ENCODE measurements at places on chromosomes 13 and 19. TPM values are rescaled to one million over a fixed set of nuclear protein-coding genes. Genes with fewer than 3 reads are reported as not detected.

DNA sequence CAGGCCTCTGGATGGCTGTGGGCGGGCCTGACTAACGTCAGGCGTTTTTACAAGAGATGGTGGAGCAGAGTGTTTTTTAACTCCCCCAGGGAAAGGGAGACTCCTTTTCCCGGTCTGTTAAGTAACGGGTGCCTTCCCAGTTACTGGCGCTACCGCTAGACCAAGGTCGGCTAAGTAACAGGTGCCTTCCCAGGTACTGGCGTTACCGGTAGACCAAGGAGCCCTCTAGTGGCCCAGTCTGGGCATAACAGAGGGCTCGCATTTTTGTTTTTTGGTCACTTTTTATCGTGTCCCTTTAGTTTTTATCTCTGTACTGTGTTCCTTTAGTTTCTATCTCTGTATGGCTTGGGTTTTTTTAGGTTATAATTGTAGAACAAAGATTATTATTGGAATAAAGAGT, 10.0 kb downstream of the ZNF383 start:
- peak; percentile 57 for DNase-seq

DNA sequence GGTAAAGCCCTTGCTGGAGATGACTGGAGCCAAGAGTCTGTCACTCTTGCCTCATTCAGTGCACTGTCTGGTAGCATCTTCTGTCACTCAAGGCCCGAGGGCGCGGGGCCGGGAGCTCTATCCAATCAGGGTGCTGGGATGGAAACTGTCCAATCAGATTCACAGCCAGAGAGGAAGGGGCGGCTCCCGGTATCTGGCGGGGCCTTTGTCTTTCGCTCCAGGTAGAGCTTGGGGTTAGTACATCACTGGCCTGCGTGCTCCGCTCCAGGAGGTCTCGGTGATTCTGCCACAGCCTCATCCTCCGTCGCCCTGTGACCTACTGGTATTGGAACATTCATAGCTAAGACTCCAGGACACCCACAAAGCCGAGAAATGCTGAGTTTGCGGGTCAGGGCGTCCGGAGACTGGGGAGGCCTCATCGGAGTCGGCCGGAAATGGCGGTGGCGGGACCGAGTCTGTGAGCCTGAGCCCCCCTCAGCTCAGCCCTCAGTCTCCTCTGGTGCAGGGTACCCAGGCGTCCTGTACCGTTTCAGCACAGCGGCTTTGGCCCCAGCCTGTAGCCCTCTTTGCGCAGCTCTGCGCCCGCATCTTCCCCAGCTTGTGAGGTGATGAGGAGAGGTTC, 20.6 kb upstream of the ZNF430 start:
- DNase-seq: peak; percentile 83

DNA sequence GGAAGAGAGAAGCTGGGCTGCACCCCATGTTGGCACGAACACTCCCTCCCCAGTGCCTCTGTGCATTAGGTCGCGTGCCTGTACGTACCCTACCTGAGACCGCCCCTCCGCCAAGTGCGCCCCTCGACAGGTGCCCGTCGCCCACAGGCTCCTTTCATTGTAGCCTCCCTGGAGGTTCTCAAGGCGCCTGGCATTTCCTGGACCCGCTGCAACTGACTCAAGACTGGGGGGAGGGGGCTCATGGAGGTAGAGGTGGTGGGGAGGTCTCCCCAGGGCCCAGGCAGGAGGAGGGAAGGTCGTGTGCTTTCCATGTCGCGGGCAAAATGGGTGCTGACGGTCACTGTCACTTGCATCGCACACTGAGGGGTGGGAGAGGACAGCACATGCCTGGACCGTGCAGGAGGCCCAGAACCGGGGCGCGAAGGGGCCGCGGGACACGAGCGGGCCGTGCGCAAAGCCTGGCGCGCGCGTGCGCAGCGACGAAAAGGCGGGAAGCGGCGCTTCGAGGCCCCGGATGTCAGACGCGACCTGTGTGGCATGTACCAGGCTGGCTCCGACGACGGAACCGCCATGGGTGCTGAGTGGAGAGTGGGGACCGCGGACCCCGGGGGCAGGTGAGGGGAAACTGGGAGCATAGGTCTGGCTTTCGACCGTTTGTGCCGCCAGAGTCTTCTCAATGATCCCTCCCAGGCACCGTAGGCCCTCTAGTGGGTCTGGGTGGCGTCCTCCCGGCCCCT, 16.5 kb downstream of the NFIX start:
- no peak for DNase-seq

- peak; percentile 47 for DNase-seq
These were observed 18.0 kb downstream of the C19orf81 start for GRCh38 chr19:50667177-50667758.

- DNase-seq: no peak
These were observed 136.3 kb upstream of the UFM1 start for GRCh38 chr13:38213314-38213713.

- no peak for DNase-seq
These were observed 457.1 kb downstream of the KLF12 start for GRCh38 chr13:73677048-73677601.

DNA sequence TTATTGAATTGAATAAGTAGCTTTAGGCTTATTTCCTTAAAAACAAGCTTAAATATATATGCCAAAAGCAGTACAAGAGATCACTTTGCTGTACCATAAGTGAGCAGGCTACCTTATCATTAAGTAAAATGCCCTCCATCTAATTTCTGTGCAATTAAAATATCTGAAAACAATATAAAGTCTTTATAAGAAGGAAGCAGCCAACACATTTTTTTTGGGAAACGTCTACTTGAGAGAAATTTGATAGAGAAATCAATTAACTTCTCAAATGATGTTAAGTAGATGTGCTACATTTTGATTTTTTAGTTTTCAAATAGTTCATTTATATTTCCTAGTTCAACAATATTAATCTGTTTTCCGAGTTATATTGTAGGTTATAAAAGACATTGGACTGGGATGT, 52.5 kb downstream of the GPC5 start:
- no peak for DNase-seq

GRCh38 chr13:113941571-113942191, 32.2 kb downstream of the C13orf46 start:
- DNase-seq: no peak

GRCh38 chr19:5572556-5573286, 5.0 kb upstream of the TINCR start:
- DNase-seq: no peak

- no peak for DNase-seq
These were observed 7.9 kb downstream of the SYDE1 start for GRCh38 chr19:15115080-15115479.

DNA sequence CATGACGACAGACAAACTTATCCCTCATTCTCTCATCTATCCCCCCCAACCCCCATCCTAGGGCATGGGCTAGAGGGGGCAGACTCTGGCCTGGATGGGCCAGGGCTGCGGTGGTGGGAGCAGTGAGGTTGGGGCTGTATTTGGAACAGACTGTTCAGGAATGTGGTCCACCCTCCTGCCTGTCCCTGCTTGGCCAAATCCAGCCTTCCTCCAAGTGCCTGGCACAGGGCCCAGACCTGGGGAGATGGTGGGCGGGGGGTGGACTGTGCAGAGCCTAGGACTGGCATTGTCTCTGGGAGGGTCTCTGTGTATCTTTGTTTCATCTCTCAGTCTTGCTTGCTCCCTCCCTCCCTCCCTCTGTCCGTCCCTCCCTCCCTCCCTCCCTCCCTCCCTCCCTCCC, 14.2 kb downstream of the EGLN2 start:
- DNase-seq: no peak

DNA sequence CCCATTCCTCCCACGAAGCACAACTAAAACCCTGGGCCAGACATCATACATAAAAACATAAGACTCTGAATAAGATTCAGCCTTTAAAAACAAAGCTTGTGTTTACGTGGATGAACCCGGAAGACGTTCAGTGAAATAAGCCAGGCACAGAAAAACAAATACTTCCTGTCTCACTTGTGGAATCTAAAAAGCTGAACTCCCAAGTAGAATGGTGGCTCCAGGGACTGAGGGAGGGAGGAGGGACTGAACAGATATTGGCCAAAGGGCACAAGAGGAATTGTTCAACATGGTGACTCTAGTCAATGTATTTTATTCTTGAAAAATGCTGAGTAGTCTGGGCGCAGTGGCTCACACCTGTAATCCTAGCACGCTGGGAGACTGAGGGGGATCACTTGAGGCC, 35.7 kb upstream of the TPM4 start:
- DNase-seq: no peak

DNA sequence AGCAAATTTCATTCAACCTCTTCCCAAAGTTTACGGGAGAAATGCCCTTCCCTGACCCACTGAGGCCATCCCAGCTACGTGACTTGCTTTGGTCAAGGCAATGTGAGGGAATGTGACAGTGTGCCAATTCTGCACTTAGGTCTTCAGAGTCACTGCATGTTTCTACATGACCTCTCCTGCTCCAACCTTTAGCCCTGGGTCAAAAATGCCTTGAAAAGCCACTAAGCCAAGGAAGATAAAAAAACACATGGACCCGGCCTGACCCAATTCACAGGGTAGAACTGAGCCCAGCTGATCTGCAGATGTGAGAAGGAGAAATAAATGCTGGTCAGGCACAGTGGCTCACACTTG, 30.0 kb downstream of the ZNRF4 start:
- no peak for DNase-seq

DNA sequence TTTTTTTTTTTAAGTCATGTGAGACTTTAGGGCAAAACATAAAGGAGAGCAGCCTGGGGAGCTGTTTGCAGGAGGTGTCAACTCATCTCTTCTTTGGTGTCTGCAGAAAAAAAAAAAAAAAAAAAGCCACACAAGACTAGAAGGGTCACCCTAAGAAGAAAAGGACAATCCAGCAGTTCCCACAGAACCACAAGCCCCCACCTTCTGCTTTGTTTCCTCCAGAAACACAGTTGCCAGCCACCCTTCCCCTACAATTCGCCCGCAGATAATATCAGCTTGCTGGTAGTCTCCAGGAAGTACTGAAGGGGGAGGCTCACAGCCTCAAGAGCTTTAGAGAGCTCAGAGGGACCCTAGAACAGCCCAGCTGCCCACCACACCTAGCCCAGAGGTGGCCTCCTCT, 22.3 kb upstream of the ZBTB7A start:
- no peak for DNase-seq

DNA sequence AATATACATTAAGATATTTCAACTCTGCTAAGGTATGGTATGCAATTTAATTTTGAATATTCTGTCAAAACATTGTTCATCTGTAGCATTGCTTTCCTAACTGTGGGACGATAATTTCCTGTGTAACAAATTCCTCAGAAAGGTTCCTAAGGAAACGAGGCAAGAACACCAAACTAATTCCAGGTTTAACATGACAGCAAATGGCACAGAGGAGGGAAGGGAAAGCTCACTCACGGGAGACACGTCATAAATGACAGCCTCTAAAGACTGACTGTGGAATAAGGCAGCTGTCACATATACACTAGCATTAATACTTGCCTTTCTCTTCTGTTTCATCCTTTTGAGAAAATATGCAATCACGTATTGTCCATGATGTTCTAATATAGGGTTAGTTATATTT, 380.6 kb downstream of the LIG4 start:
- DNase-seq: no peak

DNA sequence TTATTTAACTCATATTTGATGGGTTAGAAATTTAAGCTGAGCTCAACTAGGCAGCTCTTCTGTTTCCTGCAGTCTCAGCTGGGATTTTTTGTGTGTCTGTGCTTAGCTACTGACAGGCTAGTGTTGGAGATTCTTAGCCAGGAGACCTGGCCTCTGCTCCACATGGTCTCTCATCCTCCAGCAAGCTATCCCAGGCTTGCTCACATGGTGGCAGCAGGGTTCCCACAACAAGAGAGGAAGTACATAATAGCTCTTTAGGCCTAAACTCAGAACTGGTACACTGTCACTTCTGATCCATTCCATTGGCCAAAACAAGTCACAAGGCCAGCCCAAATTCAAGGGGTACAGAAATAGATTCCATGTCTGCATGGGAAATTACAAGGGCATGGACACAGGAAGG, 406.2 kb downstream of the SUCLA2 start:
- no peak for DNase-seq

DNA sequence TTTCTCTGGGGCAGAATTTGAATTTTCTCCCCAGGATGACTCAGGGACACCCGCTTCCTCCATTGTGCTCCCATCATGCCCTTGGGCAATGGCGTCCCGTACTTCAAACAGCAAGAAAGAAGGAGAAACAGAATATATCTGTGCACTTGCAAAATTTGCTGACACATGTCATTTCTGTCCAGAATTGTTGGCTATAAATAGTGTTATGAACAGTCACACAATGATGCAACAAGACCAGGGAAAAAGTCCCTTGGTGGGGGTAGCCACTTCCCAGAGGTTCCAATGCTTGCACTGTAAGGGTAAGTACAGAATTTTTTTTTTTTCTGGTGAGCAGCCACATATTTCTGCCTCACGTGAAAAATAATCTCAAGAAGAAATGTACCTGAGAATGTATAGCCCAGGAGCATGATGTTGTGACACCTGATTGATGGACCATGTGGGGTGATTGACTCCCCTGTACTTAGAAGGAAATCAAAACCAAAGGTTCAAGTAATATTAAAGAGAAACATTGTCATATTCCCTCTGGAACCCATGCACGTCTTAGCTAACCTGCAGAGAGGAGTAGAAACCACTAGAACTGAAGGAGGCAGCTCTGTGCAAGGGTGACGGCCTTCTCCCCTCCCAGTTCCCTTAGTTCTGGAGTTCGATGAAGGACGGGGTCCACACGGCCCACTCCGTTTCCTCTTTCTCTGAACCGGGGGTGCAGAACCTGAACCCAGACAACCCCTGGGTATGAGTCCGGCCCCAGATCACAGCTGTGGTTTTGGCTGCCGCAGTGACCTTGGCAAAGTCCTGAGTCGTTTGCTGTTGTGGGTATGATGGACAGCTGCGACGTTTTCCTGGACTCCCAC, 9.3 kb upstream of the LAIR1 start:
- DNase-seq: no peak

GRCh38 chr19:58570770-58571574, 2.2 kb downstream of the MZF1 start:
- no peak for DNase-seq

DNA sequence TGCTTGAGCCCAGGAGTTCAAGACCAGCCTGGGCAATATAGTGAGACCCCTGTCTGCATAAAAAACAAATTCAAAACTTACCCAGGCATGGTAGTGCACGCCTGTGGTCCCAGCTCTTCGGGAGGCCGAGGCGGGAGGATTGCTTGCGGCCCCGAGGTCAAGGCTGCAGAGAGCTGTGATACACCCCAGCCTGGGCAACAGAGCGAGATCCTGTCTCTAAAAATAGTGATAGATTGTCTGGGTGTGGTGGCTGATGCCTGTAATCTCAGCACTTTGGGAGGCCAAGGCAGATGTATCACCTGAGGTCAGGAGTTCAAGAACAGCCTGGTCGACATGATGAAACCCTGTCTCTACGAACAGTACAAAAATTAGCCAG, 4.0 kb upstream of the KLF16 start:
- no peak for DNase-seq

GRCh38 chr13:52665325-52665724, 12.7 kb downstream of the SUGT1 start:
- DNase-seq: no peak

GRCh38 chr13:60094385-60095088, 69.2 kb downstream of the DIAPH3 start:
- no peak for DNase-seq

GRCh38 chr13:84566780-84567179, 684.5 kb upstream of the SLITRK1 start:
- DNase-seq: no peak

GRCh38 chr19:3730457-3730958, 22.3 kb downstream of the TJP3 start:
- no peak for DNase-seq

Gene MEDAG
- total RNA-seq: 0.51 TPM

Gene WDR88
- total RNA-seq: not detected

Gene SMIM24
- not detected for total RNA-seq

Gene ZNF784
- total RNA-seq: 8.4 TPM

Gene ZNF256
- 11.0 TPM for total RNA-seq

Gene SHD
- total RNA-seq: 254 TPM

Gene GNG7
- 8.0 TPM for total RNA-seq

Gene FLT1
- 49.8 TPM for total RNA-seq

Gene PLIN5
- total RNA-seq: 0.54 TPM

Gene KLK14
- 1.5 TPM for total RNA-seq
